Adipocyte (in vitro differentiated cells): ENCODE measurements at places on chromosomes 1 and 21.
A peak's percentile ranks its signal among the peaks of the same experiment; 100 is the strongest.

DNA sequence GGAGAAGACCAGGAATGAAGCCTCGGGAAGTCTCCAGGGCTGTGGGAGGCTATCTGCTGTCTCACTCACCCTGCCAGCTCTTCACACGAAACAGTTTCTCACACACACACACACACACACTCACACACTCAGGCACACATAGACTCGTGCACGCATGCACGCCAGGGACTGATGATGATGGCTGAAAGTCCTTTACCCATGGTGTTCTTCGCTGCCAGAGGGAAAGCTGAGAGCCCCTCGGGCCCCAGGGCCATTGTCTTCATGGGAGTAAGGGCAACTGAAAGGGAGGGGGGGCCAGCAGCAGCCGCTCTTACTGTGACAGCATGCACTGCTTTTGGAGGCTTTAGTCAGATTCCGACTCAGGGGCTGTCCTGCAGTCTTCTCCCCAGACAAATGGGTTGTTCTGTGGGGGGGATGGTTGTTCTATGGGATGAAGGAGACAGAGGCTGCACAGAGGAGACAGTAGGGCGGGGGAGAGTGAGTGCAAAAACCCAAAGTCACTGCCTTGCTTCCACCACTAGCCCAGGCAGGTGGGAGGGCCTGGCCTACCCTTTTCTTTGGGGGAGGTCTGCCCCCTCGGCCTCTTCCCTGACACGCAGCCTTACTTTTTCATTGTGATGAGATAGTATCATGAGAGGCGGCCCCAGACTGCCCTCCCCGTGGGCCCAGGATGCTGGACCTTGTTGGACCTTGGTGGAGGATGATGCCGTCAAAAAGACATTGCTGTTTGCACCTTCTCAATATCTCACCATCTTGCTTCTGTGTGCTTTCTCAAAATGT is 29.0 kb downstream of the STUM start:
- no peak for DNase-seq

DNA sequence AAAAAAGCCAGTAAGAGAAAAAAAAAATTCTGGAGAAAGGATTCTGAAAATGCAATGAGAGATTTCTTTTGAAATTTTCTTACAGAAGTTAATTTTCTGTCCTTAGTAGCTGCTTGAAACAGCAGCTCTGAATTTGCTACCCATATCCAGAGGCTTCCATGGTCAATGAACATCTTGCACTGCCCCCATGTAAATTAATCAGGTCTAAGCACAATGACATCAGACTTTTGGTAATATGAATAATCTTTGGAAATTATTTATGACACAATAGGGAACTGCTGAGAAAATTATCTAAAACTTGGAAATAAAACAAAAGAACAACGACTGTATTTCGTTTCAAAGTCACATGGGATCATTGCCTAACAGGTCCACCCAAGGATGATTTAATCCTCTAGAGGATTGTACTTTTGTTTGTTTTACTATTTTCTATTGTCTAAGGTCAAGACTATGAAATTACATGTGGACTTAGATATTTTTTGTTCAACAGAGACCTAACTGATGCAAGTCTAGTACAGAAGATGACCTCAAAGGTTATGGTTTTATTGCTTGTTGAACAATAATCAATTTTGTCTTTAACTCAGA is 312.1 kb downstream of the BACH1 start:
- no peak for DNase-seq

DNA sequence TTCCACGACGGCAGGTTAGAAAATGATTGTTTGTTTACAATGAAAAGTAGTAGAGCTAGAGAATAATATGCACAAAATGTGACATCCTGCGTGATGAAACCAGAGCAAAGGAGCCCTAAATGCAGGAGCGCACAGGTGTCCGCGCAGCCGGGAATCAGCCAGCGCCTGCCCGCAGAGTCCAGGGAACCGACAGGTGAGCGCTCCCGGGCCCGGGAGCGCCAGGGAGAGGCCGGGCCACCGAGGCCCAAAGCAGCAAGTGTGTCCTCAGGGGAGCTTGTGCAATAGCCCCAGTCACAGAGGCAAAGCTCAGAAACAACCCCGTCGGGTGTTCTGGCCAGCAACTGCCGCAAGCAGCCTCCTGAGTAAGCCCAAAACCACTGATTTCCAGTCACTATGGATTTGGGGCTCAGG is 789 bp upstream of the GALE start:
- DNase-seq, result peak; percentile 56

DNA sequence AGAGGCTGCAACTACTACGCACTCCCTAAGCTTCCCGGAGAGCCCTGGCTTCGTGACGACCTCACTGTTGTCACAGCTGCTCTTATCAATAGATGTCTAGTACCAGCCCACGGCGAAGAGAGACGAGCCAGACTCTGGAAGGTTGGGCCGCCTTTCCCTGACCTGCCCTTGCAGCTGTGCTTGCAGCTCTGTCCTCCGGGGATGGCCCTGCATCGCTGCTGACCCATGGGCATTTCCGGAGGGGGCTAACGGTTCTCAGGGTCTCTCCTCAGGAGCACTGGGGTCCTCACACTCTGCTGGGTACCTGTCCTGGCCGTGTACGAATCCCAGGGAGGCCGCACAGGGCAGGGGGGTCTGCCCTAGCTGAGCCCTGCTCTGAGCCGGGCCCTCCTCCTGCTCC is 93.8 kb upstream of the COL6A1 start:
- DNase-seq, result no peak

DNA sequence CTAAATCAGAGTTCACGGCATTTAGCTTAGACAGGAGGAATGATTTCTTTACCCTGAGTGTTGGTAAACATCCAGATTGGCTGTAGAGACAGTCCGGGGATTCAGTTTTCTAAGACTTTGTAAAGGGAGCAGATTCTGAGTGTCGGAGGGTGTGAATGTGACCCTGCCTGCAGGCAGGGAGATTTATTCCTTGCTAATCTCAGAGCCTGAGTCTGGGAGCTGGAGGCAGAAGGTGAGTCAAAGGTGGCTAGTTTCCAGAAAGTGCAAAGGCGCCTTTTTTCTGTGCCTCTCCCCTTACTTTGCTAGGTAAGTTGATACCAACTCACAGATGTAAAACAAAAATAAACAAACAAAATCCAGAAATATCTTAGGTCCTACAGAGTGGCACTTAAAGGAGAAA is 11.7 kb downstream of the ATP1B1 start:
- DNase-seq, result no peak

- DNase-seq, result no peak
These were observed 158.6 kb upstream of the C1orf174 start for GRCh38 chr1:4058706-4059105.

GRCh38 chr1:243982447-243983018 is 68.5 kb upstream of the ZBTB18 start:
- no peak for DNase-seq

- DNase-seq, result no peak
These were observed 165.1 kb downstream of the TGFB2 start for GRCh38 chr1:218510153-218510772.

DNA sequence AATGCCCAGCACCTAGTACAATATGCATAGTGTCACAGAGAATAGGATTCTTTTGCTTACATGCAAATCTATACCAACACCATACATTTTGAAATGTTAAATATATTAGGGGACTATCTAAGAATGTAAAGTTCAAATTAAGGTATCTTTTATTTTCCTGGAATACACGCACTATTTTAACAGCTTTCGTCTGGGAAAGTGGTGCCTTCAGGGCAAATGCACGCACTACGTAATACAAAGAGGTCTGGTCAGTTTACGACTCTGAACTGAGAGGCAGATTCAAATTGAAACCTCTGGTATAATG is 931 bp downstream of the FUBP1 start:
- no peak for DNase-seq

DNA sequence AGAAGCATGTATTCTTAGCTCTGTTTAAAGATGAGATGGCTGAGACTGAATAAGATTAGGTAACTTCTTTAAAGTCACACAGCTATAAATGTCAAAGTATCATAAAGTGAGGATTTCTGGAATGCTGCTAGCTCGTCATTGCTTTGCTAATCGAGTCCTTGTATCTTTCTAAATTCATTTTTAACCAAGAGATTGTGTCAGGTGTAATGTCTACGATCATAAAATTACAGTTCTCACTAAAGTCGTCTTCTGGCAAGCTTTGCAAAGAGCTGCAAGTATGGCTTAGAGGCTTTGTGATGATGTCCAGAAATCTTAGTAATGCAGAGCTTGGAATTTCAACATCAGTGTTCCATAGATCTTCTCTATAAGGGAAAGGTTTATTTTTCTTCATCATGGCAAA is 569.8 kb downstream of the LMO4 start:
- no peak for DNase-seq

GRCh38 chr1:44778705-44779576 is 3.6 kb downstream of the RPS8 start:
- no peak for DNase-seq

- DNase-seq, result no peak
These were observed 23.7 kb downstream of the ARHGEF16 start for GRCh38 chr1:3478187-3478586.

GRCh38 chr1:208083016-208083714 is 161.0 kb downstream of the PLXNA2 start:
- DNase-seq, result no peak

- DNase-seq, result no peak
These were observed 214.0 kb downstream of the ZC3H11B start for GRCh38 chr1:219398815-219399396.

- DNase-seq, result no peak
These were observed 20.2 kb downstream of the DHRS3 start for GRCh38 chr1:12597792-12598191.

DNA sequence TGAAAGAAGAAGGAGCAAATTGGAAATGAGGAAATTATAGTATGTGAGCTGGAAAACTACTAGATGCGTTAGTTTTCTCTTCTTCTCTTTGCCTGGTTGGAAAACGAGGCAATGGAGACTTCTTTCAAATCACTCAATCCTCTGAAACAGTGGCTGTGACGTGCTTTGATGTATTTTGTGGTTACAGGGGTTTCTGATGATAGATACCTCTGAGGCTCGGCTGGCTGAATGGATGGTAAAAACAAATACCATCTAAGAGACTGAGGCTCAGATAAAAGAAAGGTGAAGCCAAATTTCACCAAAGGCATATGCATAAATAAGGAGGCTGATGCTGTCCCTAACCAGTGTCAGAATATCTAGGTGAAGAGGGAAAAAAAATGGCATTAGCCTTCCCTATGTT is 15.1 kb downstream of the MAB21L3 start:
- no peak for DNase-seq

- peak; percentile 71 for DNase-seq
These were observed 749 bp downstream of the PCBP3 start for GRCh38 chr21:45644041-45644906.

- peak; percentile 87 for DNase-seq
These were observed 36.5 kb downstream of the MCOLN2 start for GRCh38 chr1:84960371-84960770.

DNA sequence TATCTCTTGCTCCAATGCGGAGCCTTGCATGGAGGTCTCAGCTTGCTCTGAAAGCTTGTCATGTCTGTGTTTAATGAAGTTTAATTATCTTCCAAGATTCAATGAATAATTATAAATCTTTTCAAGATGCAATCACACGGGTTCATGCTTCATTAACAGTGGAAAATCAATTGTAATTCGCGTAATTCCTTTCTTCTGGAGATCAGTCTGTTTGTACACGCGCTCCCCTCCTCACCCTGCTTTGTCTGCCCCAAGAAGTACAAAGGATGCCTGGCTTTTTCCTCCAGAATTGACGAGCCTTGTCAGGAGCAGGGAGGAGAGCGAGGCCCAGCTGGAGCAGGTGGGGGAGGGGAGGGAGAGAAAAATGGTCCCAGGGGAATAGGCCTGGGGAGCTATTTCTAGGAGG is 65.0 kb upstream of the DISP3 start:
- no peak for DNase-seq

- DNase-seq, result peak; percentile 79
These were observed 19.0 kb upstream of the L1TD1 start for GRCh38 chr1:62175568-62176179.

- DNase-seq, result no peak
These were observed 15.3 kb downstream of the SPATA46 start for GRCh38 chr1:162361349-162361748.

GRCh38 chr1:236207121-236207520 is 64.8 kb downstream of the GPR137B start:
- DNase-seq, result no peak

- no peak for DNase-seq
These were observed 190.7 kb upstream of the ARHGEF16 start for GRCh38 chr1:3263790-3264189.

DNA sequence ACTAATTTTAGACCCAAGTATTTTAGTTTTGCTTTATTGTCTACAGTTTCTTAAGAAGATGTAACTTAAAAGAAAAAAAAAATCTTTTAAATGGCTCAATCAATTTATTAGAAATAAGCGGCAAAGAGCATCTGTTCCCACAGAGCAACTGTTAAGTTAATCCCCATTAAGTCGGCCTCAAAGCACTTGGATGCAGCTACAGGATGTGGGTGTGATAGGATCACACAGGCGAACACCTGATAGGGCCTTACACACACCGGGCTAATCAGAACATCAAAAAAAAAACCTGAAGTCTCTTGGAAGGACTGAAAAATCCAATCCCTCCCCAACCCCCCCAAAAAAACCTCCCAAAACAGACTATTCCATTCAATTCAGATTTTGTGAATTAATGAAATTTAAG is 23.0 kb downstream of the APP start:
- no peak for DNase-seq

DNA sequence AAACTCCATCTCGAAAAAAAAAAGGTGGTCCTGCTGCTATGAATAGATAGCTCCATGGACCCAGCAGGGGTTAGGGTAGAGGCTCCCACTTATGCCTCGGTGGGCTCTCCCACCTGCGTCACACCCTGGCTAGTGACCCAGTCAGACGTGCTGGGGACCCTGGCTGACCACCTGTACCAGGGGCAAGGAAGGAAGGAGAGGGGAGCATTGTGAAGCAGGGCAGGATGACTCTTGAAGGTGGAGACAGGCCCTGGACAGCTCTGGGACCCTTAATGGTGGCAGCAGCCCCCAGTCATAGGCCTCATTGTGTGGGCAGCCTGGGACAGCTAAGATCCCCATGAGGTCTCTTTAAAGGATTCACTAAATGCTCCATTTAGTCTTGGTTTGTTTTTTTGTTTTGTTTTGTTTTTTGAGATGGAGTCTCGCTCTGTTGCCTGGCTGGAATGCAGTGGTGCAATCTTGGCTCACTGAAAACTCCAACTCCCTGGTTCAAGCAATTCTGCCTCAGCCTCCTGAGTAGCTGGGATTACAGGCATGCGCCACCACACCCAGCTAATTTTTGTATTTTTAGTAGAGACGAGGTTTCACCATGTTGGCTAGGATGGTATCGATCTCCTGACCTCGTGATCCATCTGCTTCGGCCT is 10.4 kb upstream of the SNAPIN start:
- peak; percentile 65 for DNase-seq

- no peak for DNase-seq
These were observed 89.9 kb upstream of the JAK1 start for GRCh38 chr1:65056234-65056633.

DNA sequence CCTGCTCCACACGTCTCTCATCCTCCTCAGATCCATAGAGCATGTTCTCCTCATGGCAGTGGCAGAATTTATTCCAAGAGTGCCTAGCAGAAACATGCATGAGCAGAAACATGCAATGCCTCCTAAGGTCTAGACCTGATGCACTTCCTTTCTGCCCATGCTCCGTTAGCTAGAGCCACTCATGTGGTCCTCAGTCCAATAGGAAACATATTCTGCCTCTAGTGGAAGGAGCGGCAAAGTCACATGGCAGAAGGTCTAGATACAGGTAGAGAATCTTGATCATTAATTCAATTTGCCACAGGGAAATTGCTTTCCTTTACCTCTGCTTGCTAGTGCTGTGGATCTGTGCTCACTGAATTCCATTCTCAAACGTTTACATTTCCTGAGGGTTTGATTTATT is 130.4 kb downstream of the KIF26B start:
- no peak for DNase-seq

GRCh38 chr1:156247460-156248322 is at the start of gene PAQR6:
Gene PAQR6 (minus strand): TSS chr1:156248056. CDS start chr1:156246731, 1,325 bp downstream.
- no peak for DNase-seq
